ENCODE measurements at places on chromosomes 2 and 18.

DNA sequence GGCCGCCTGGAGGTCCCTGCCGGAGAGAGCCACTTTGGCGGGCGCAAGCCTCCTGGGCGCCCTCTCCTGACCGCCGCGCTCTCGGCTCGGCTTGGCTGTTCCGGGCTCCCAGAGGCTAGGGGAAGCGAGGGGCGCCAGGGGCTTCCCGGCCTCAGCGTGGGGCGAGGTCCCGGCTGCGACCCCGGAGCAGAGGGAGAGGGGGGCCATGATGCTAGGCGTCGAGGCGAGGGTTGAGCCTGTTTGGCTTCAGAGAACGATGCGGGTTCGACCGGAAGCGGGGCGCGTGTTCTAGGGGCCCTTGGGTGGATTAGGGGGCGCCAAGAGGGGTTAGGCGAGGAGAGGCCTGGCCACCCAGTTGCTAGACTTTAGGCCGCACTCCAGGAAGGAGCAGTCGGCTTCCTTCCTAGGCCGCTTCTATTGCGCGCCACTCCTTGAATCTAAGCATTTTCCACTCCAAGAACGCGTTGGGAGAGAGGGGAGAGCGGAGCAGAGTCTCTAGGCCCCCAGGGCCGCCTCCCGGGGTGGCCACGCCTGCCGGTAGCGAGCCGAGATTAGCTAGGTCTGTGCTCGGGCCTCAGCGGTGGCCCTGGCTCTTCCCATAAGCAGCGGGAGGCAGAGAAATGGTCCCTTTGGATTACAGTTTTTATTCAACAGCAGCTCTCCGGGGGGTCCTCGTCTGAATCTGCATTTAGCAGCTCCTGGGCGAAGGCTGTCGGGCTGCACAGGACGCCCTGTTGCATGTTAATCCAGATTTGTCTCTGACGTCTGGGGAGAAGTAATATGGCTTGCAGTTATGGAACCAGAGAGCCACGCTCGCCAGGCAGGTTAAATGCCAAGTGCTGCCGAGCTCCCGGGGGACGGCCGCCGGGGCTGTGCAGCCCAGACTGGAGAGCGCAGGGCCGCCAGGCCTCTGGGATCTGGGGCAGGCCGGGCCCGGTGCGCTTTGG lies 11.3 kb downstream of the MEIS1 start:
- no peak for DNase-seq

DNA sequence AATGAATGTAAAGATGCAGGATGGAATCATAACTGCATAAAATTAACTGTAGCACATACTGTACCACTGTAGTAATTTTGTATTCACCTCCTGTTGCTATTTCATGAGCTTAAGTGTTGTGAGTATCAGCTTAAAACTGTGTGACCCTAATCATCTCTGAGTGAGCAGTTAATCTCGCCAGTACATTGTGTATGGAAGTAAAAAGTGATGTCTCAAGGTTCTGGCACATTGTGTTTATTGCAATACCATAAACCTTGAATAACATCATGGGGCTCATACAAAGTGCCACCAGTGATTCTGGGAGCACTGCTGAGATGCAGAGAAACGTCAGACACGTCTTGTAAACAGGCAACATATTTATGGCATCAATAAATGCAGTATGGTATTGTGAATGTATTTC lies 124.5 kb downstream of the PMAIP1 start:
- no peak for DNase-seq

GRCh38 chr2:159044804-159045286 lies 76.4 kb downstream of the TANC1 start:
- no peak for DNase-seq

- no peak for DNase-seq
Measured at GRCh38 chr18:63247926-63248325, 71.6 kb downstream of the BCL2 start.

GRCh38 chr18:21762181-21762772 lies 21.7 kb downstream of the MIB1 start:
- DNase-seq = no peak
